ENCODE measurements at places on chromosomes 7 and 10.

DNA sequence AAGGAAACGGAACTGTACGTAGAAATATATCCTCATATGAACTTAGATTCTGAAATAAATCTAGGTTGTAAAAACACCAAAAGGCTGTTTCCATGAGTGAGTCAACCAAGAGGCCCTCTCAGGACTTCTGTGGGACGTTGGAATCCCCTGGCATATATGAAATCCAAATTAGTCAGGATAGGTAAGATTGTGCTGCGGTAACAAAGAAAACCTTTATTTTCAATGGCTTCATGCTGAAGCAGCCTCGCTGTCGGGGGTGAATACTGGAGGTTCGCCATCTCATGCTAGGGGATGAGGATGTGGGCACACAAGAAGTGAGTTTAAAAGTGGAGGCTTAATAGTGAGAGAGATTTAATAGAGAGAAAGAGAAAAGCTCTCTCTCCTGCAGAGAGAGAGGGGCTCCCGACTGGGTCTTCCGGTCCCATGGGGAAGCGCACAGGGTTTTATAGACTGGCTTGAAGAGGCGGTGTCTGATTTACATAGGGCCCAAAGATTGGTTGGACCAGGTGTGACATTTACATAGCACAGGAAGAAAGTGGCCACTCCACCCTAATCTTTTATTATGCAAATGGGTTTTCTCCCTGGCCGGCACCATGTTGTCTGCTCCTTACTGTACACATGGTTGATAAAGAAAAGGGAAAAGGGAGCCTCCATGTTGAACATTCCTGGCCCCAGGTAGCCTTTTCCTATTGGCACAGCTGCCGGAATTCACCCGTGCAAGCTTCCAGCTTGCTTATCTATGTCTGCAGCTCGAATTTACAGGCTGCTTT is 52.3 kb upstream of the SEPHS1 start:
- DNase-seq = no peak

DNA sequence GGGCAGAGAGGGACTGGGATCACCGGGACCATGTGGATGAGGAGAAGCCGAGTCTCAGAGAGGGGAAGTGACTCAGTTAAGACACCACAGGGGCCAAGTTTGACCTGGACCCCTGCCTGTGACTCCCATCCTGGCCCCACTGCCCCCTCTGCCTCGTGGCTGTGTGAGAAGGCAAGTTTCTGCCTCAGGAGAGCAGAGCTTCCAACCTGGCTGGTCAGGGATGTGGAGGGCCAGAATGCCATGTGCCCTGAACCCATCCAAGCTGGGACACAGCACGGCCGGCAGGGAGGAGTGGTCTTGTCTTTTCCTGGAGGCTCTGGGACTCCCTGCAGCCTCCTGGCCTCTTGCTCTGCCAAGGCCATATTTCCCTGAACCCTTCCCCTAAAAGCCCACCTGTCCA is 19.5 kb downstream of the WDFY4 start:
- DNase-seq = no peak

DNA sequence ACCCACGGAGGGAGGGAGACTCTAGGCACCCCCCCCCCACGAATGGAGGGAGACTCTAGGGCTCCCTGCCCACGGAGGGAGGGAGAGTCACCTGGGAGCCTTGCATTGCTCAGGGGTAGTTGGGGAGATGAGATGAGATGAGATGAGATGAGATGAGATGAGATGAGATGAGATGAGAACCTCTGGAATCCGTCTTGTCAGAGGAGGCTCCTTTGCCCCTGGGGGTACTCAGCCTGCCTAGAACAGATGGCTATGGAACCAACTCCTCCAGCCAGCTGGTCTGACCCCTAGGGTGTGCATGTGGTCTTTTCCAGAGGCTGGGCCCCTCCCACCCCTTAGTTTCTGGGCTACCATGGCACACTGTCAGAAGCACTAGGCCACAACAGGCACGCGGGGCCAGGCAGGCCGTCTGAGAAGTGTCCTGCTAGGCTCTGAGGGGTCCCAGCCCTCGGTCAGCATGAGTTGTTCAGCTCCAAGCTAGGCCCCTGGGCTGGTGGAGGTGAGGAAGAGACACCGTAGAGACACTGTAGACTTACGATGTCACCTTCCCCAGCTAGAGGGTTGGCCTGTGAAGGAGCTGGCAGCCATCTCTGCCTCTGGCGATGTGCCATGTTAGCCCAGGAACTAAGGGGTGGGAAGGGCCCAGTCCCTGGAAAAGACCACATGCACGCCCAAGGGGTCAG is 8.8 kb downstream of the TSPAN15 start:
- no peak for DNase-seq

- DNase-seq = no peak
Measured at GRCh38 chr10:98567391-98568133, 120.8 kb upstream of the HPS1 start.

GRCh38 chr7:154577141-154577873 is 425.6 kb downstream of the PAXIP1 start:
- no peak for DNase-seq

DNA sequence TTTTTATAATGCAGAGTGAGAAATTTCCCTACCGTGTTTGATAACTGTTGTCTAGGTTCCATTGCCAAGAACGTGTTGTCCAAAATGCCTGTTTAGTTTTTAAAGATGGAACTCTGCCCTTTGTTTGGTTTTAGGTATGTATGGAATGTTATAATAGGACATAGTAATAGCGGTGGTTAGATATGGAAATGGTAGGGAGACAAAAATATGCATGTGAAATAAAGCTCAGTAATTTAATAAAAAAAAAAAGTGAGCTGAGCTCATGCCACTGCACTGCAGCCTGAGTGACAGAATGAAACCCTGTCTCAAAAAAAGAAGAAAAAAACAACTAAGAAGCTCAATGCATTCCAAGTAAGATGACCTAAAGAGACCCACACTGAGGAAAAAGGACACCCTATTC is 72.9 kb downstream of the ZNF783 start:
- DNase-seq = no peak
